ENCODE measurements at places on chromosomes 7 and 10. TPM values are rescaled to one million over a fixed set of nuclear protein-coding genes. Genes with fewer than 3 reads are reported as not detected.

The HOXA4 gene
- total RNA-seq: not detected

The IDI2 gene
- total RNA-seq: not detected

GRCh38 chr7:99257675-99258074, 15.0 kb upstream of the MYH16 start:
- no peak for DNase-seq
- no peaks in the 10 kb centered on the region for H3K4me1 ChIP-seq
- H3K36me3 ChIP-seq: no peaks in the 10 kb centered on the region
- H3K27ac ChIP-seq: no peak overlapping the region
- H3K4me3 ChIP-seq: no peak overlapping the region

- H3K27ac ChIP-seq: no peak overlapping the region
- no peak for DNase-seq
- H3K27me3 ChIP-seq: peaks cover 27% of the 10 kb centered on the region
- H3K4me3 ChIP-seq: no peak overlapping the region
Measured at GRCh38 chr10:68137171-68137570, 27.9 kb downstream of the MYPN start.

GRCh38 chr7:130695840-130696239, 9.5 kb upstream of the TSGA13 start:
- no peaks in the 10 kb centered on the region for H3K36me3 ChIP-seq
- H3K4me1 ChIP-seq: no peaks in the 10 kb centered on the region
- H3K4me3 ChIP-seq: no peak overlapping the region
- H3K27ac ChIP-seq: no peak overlapping the region

The MEIG1 gene
- total RNA-seq: not detected

DNA sequence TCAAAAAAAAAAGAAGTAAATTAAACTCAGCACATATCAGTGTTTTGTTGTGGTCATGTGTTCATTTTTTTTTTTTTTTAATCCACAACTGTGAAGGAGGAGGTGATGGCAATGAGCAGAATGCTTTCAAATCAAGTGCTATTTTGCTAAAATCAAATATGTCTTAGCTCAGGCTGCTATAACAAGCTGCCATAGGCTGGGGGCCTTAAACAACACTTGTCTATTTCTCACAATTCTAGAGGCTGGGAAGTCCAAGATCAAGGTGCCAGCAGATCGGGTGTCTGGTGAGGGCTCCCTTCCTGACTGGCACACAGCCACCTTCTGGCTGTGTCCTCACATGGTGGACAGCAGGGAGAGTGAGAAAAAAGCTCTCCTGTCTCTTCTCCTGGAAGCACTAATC, 203.9 kb downstream of the FAM107B start:
- H3K4me3 ChIP-seq: peak overlapping the region; percentile 81
- no peaks in the 10 kb centered on the region for H3K27me3 ChIP-seq
- H3K27ac ChIP-seq: peak overlapping the region; percentile 93
- DNase-seq: peak; percentile 73
- peaks cover 52% of the 10 kb centered on the region for H3K36me3 ChIP-seq

- no peak overlapping the region for H3K4me3 ChIP-seq
- H3K4me1 ChIP-seq: peaks cover 15% of the 10 kb centered on the region
Measured at GRCh38 chr10:89204621-89205185, 2.4 kb downstream of the CH25H start.

The RNF133 gene
- total RNA-seq: not detected

- no peaks in the 10 kb centered on the region for H3K4me1 ChIP-seq
- no peaks in the 10 kb centered on the region for H3K36me3 ChIP-seq
- H3K27me3 ChIP-seq: peaks cover 14% of the 10 kb centered on the region
- no peak overlapping the region for H3K27ac ChIP-seq
- H3K4me3 ChIP-seq: no peak overlapping the region
- no peak for DNase-seq
Measured at GRCh38 chr10:116669832-116670644, 49.3 kb downstream of the PNLIPRP2 start.

- H3K4me3 ChIP-seq: peak overlapping the region; percentile 62
- no peak overlapping the region for H3K27ac ChIP-seq
- peaks cover 3% of the 10 kb centered on the region for H3K36me3 ChIP-seq
- H3K27me3 ChIP-seq: no peaks in the 10 kb centered on the region
- peaks cover 50% of the 10 kb centered on the region for H3K4me1 ChIP-seq
Measured at GRCh38 chr10:30431435-30431911, 2.5 kb upstream of the MAP3K8 start.

DNA sequence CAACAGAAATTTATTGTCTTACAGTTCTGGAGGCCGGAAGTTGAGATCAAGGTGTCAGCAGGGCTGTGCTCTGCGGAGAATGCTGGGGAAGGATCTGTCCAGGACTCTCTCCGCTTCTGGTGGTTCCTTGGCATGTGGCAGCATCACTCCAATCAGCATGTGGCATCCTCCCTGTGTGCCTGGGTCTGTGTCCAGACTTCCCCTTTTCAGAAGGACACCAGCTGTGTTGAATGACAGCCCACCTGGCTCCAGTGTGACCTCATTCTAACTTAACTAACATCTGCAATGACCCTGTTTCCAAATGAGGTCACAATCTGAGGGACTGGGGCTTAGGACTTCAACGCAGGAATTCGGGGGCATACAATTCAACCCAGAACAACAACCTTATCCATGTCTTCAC, 141.9 kb downstream of the BMS1 start:
- H3K4me3 ChIP-seq: no peak overlapping the region
- no peak for DNase-seq
- H3K27ac ChIP-seq: no peak overlapping the region
- no peaks in the 10 kb centered on the region for H3K36me3 ChIP-seq
- no peaks in the 10 kb centered on the region for H3K4me1 ChIP-seq

The CDHR3 gene
- total RNA-seq: 1.0 TPM

The NOD1 gene
- total RNA-seq: 12.9 TPM

DNA sequence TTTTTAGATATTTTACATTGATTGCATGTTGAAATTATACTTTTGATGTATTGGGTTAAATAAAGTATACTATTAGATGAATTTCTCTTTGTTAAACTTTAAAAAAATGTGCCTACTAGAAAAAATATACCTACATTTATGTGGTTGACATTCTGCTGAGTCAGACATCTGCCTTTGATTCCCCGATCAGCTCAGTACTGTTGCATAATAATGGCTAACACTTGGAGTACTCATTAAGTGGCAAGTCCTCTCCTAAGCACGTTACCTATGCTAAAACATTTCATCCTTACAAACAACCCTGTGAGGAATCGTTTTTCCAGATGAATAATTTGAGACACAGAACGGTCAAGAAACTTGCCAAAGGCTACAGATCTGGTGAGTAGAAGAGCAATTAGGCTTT, 14.0 kb upstream of the SEM1 start:
- H3K36me3 ChIP-seq: no peaks in the 10 kb centered on the region
- no peak overlapping the region for H3K4me3 ChIP-seq
- no peak overlapping the region for H3K27ac ChIP-seq
- peaks cover 29% of the 10 kb centered on the region for H3K27me3 ChIP-seq
- no peak for DNase-seq

The PPP1R17 gene
- not detected for total RNA-seq

- no peaks in the 10 kb centered on the region for H3K27me3 ChIP-seq
- no peaks in the 10 kb centered on the region for H3K36me3 ChIP-seq
- no peak overlapping the region for H3K4me3 ChIP-seq
Measured at GRCh38 chr10:20457649-20458048, 439.5 kb downstream of the NEBL start.

Measured in activated CD4-positive, alpha-beta T cell treated with anti-CD3 and anti-CD28 coated beads, Interleukin-2, amount 10 ng/mL, durations not matched to agents 24 days and 14 days (primary cell).